Right renal pelvis (tissue), 4 donors: ENCODE measurements at places on chromosomes 16 and 17. TPM values are rescaled to one million over a fixed set of nuclear protein-coding genes. Genes with fewer than 3 reads are reported as not detected.
A peak's percentile ranks its signal among the peaks of the same experiment; 100 is the strongest.

BANP gene
- polyA plus RNA-seq = 26.4 TPM

FBXW10 gene
- polyA plus RNA-seq = 0.61 TPM

CIAO3 gene
- 28.5 TPM for polyA plus RNA-seq

TMEM100 gene
- 41.0 TPM for polyA plus RNA-seq

DNA sequence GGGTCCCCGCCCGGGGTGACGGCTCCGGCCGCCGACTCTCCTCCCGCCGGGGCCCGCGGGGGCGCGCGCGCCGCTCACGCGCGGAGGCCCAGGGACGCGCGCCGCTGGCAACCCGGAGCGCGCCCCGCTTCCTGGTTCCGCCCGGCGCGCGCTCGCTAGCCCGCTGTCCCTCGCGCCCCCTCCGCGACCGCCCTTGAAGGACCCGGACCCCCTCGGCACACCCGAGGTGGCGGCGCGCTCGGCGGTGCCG lies at the start of gene STAT5B:
Gene STAT5B, minus strand, starts transcription at position 33 of the 250 bp plus-strand sequence. CDS start 44,264 bp downstream, outside the sequence.
- DNase-seq = peak; percentile 59

GRCh38 chr16:67483150-67483549 lies at the start of gene AGRP:
AGRP (minus strand) TSS chr16:67483547; CDS start chr16:67483398, 149 bp downstream.
- no peak for DNase-seq

- DNase-seq = no peak
Observed at GRCh38 chr16:72500545-72500944, 328.6 kb upstream of the PMFBP1 start.

DNA sequence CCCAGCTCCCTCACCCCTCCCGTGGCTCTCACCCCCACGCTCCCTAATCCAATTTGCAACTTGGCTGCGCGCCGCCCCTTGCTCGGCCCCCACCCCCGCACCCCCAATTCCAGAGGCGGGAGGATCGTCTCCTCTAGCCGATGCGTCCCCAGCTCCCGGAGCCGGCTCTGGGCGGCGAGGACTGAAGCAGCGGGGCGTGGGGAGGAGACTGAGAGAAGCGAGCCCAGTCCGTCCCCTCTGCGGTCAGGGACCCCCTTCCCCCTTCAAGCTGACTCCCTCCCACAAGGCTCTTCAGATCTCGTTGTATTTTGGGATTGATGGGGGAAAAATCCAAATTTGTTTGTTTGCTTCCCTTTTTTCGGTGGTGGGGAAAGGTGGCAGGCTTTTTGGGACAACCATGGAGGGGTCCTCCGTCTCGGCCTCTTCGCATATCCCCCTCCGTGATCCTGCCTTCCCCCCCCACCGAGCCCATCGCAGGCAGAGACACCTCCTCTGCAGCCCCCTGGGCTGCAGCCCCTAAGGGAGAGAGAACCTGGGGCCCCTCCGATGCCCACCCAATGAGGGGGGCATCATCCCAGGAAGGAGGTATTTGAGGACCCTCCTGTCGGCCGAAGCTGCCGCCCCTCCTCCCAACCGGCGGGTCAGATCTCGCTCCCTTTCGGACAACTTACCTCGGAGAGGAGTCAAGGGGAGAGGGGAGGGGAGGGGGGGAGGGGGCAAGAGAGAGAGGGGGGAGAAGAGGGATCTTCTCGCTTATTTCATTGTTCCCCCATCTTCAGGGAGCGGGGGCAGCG lies 466 bp downstream of the NEUROD2 start:
- no peak for DNase-seq
